ENCODE measurements at places on chromosomes 2 and 18. TPM values are rescaled to one million over a fixed set of nuclear protein-coding genes. Genes with fewer than 3 reads are reported as not detected.

The FSIP2 gene
- under 0.01 TPM for total RNA-seq

The HOXD1 gene
- total RNA-seq = not detected

The ERMN gene
- not detected for total RNA-seq

The RNF25 gene
- total RNA-seq = 32.0 TPM

The GALNT5 gene
- total RNA-seq = 26.9 TPM

The KIF3C gene
- 7.0 TPM for total RNA-seq

All from smooth muscle cell of bladder (primary cell).